ENCODE measurements at places on chromosomes 13 and 19. TPM values are rescaled to one million over a fixed set of nuclear protein-coding genes. Genes with fewer than 3 reads are reported as not detected.

GRCh38 chr13:101552786-101553185 lies 100.3 kb downstream of the ITGBL1 start:
- no peak for DNase-seq

- no peak for DNase-seq
Observed at GRCh38 chr19:1163283-1163933, 10.7 kb downstream of the SBNO2 start.

Gene LRP3
- total RNA-seq, result 38.4 TPM

DNA sequence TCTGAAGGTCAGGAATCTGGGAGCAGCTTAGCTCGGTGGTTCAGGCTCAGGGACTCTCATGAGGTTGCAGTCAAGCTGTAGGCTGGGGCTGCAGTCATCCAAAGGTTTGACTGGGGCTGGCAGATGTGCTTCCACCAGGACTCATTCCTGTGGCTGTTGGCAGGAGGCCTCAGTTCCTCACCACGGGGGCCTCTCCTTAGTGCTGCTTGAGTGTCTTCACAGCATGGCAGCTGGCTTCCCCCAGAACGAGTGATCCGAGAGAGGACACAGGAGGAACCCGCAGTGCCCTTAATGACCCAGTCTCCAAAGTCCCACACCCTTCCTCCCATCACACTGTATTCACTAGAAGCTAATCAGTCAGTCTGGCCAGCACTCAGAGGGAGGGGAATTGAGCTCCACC lies 38.7 kb upstream of the EHD2 start:
- DNase-seq, result peak; percentile 3

DNA sequence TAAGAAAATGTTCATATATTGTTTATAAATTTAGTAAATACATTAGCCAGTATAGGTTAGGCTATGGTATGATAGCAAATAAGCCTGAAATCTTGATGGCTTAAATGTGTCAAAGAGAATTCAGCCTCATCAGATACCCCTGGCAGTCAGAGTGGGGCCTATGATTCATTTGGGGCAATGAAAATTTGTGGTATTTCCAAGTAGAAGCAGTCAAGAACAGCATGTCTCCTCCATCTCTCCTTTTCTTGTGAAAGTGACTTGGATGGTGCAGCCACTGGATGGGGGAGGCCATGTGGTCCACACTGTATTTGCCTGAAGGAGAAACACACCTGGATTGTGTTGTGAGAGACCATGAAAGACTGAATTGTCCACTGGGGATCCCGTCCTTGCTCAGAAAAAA lies 82.7 kb downstream of the DLEU7 start:
- peak; percentile 37 for DNase-seq

DNA sequence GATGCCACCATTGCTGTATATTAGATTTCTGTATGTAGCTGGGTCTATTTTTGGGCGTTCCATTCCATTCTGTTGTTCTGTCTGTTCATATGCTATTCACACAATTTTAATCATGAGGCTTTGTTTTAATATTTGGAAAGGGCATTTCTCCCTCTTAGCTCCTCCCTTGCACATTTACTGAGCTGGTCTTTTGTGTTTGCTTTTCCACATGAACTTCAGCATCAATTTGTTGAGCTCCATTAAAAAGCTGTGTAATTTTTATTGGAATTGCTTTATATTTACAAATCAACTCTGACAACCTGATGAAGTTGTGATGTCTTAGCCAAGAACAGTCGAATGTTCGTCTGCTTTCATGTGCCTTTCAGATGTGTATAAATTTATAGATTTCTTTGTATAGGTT lies 14.0 kb downstream of the WASF3 start:
- no peak for DNase-seq

Gene AMER2
- total RNA-seq, result not detected

Gene CLEC17A
- total RNA-seq, result under 0.01 TPM

Gene CD79A
- total RNA-seq, result 0.36 TPM
